ENCODE measurements at places on chromosomes 2 and 18.

DNA sequence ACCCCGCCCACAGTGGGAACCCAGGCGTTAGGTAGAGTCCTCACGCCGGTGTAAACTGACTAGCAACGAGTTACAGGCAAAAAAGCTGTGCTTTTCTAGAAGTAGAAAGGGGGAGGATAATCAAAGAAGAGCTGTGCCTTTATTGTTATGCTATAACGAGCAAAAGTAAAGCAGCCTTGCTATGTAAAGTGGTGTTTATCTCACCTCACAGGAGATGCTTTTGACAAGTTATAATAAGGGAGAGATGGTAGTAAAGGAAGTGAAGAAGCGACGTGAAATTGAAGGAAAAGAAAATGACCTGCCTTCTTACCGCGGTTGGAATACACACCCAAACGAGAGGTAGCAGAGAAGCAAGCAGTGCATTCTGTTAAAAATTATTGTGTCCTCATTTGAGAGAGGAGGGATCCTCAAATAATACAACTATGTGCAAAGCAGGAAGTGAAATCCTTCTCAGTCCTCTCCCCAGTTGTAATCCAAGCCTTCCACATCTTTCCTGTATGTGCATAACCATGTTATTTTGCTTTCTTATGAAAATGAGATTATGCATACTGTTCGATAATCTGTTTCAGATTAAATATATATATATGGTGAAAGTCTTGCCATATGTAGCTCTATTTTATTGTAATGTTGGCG lies 962 bp downstream of the TANK start:
- peak; percentile 34 for DNase-seq

- DNase-seq = no peak
These were observed 2.6 kb upstream of the ZFP36L2 start for GRCh38 chr2:43228756-43229659.

- no peak for DNase-seq
These were observed 124.7 kb downstream of the PPP1R1C start for GRCh38 chr2:182110347-182110746.

DNA sequence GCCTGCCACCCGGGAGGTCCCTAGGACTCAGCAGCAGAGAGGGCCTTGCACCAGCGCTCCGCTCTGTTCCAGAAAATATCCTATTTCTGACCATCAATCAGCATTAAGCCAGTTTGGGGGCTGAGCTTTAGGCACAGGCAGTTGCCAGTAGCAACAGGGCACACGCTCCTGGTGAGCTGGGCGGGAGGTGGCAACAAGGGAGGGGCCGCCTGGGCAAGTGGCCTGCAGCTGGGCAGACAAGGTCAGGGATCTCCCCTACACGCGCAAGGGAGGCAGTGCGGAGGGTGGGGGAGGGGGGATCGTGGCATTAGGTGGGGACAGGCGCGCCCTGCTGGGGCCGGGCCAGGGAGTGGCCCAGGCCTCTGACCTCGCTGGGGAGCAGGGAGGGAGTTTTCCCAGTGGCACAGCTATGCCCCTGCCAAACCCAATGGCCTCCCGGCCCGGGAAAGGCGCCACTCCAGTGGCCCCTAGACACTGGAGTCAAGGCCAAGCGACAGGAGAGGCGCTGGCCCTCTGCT lies 302.8 kb downstream of the NCKAP5 start:
- no peak for DNase-seq

DNA sequence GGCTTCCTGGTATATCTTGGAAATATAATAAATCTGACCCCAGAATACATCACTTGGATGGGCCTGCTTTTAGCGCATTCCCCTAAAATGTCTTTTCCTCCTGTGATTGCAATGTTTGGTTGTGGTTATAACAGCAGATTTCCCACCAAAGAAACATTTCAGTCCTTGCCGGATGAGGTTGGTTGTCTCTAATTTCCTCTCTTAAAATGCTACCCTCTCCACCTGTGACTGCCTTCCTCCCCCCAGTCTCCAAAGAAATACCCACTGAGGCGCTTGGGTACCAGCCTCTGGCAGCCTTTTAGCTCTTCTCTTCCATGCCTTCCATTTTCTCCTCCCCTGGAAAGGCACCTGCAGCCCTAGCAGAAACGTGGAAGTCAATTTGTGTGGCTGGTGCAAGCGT lies 102.1 kb upstream of the SIX3 start:
- DNase-seq = no peak

DNA sequence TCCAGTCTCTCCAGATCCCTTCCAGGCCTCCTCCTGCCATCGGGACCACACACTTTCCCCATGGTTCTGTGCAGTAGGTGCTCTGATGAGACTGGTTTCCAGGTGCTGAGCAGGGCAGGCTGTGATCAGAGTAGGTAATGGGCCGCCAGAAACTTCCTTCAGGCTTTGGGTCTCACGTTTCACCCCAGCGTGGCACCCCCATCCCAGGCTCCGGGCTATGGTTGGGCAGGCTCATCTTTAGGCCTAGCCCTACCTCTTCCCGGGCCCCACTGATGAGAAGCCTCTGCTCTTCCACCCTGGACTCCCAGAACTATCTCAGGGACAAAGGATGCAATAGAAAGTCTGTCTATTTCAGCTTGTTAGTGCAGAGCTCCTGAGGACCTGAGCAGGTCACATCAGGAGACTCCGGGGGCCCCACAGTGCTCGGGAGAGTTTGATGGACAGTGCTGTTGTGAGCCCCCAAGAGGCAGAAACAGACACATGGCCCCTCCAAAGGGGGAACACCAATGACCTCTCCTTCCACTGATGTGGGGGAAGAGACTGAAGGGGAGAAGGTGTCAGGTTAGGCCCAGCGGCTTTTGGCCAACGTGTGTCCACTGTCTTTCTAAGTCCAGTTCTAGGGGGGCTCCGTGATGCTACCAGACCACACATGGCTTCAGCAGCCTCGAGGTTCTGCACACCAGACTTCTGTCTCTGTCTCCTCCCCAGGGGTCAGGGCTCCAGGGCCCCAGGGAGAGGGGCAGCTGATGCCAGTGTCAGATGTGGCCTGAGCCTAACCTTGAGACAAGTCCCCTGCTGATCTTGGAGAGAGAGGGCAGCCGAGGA lies 5.8 kb upstream of the PROM2 start:
- peak; percentile 5 for DNase-seq

- no peak for DNase-seq
These were observed 245.1 kb downstream of the LRRTM1 start for GRCh38 chr2:80059447-80059846.

GRCh38 chr18:8984131-8984721 lies 118.3 kb upstream of the NDUFV2 start:
- no peak for DNase-seq

- DNase-seq = no peak
These were observed 65.3 kb downstream of the WDPCP start for GRCh38 chr2:63522950-63523349.

DNA sequence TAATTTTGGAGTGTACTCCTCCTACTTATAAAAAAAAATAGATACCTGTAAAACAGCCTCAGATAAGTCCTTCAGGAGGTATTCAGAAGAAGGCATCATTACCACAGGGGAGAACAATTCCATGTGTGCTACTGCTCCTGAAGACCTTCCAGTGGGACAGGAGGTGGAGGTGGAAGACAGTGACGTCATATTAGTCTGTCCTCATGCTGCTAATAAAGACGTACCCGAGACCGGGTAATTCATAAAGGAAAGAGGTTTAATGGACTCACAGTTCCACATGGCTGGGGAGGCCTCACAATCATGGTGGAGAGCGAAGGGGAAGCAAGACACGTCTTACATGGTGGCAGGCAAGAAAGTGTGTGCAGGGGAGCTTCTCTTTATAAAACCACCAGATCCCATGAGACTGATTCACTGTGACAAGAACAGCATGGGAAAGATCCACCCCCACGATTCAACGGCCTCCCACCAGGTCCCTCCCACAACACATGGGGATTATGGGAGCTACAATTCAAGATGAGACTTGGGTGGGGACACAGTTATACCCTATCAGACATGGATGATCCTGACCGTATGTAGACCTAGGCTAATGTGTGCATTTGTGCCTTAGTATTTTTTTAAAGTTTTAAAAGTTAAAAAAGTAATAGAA lies 98.4 kb downstream of the NDUFA10 start:
- DNase-seq = no peak

- DNase-seq = no peak
These were observed 104.2 kb upstream of the SH3BP4 start for GRCh38 chr2:234847639-234848038.

DNA sequence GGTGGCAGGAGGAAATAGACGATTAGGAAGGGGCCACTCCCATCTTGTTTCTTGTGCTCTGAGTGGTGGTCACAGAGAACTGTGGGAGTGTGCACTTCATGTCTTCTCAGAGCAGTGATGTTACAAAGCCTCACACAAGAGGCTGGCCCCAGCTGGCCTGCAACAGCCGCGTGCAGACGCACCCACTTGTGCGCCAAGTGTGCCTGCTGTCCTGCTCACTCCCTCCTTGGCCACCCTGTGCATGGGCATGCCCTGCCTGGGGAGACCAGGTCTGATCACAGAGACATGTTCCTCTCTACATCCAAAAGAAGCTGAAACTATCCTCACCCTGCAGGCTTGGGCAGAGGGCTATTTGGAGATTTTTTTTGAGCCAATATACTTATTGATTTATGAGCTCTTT lies 108.4 kb downstream of the MRO start:
- DNase-seq = no peak

DNA sequence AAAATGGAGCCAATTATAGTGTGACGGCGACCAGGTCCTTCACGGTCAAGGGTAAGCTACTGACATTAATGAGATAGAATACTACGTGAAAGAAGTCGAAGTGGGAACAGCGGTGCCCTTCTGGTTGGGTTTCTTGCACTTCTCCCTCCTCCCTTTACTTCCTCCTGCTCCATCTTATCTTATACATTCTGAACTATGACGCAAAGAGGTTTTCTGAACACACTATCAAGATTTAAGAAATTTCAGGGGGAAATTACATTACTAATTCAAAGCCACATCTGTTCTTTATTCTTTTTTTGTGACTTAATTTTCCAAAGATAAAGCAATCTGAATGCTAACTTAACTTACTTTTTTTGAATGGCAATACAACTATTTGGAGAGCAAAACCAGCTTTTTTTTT lies 14.8 kb upstream of the IL18R1 start:
- DNase-seq = no peak

DNA sequence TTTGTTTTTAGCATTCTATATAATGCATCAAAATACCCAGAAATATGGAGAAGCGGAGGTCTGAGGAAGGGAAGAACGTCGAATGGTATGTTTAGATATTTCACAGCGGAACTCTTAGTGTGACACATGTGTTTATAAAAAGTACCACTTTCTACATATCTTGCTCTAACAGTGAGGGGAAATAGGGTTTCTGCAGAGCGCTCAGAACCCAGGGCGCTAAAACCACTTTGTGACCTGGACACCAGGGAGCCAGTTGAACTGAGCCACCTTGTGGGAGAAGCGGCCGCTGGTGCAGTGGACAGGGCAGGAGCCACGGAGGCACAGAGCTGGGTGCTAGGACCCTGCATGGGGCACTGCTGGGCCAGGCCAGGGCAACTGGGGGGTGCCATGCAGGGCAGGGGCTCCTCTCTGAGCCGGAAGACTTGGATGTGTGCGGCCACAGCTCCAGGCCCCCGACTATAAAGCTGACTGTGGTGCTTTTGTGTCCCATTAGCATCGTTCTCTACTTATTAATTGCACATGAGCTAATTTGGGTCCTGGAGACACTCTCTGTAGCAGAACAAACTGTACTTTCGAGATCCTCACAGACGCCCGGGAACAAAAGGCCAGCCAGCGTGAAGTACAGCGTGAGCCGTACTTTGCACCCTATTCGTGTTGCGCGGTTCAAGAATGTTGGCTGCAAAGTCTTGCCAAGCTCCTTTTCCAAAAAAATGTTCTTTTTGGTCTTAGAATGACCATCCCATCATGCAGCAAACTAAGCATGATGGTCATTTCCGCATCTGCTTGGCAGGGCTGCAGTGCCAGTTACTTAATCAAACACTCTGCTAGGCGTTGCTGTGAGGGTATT lies 151.9 kb upstream of the ALKAL2 start:
- no peak for DNase-seq

DNA sequence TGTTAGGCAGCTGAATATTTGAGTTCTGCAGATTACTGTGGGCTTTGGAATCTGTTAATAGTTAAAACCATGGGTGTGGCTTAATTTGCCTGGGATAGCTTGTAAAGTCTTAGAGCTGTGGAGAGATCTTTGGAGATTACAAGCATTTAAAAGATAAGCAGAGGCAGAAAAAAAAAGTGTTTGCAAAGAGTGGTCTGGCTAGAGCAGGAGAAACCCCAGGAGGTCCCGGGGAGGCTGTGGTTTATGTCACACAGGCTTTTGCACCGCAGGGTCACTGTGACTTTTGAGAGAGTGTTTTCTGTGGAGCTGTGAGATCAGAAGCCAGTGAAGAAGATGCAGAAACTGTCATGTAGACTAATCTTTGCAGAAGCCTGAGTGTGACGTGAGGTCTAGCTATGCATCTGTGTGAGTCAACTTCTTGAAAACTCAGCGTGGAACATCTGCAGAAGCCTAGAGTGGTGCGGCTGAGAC lies 49.0 kb downstream of the SETBP1 start:
- DNase-seq = no peak

DNA sequence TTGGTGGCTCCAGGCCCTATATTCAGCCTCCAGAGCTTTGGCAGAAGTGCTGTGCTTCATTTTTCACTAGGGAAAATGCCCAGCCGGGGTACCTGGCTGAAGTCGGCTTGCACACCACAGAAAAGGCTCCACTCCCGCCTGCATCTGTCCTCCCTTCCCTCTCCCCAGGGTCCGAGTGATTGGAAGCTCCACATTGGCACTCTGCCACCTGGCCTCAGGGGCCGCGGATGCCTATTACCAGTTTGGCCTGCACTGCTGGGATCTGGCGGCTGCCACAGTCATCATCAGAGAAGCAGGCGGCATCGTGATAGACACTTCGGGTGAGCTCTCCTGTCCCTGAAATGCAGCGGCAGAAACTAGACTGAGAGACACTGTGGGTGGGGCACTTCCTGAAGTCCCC lies 47.4 kb downstream of the IMPA2 start:
- DNase-seq = no peak

DNA sequence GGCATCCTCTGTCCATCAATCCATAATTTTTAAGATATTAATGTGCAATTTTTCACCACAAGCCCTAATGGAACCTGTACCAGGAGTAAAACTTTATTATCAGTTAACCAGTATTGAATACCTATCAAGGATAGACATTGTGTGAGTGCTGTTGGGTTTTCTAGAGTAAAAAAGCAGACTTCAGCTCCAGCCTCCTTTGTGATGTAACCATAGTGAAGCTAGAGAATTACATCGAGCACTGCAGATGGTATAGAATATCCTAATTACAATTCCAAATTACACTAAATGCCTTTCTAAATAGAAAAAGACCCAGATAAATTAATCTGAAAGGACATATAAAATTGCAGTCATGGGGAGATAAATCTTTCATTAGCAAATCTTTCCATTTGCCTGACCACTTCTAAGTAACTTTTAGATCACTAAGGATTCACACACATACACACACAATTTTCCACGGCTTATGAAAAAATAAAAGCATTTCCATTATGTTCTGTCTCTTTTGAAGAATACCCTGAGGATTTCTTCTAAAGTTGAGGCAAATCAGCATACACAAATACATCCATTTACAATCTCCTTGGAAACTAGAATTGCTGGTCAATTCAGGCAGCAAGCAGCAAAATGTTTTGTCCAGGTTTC lies 117.1 kb upstream of the TANK start:
- DNase-seq = no peak

DNA sequence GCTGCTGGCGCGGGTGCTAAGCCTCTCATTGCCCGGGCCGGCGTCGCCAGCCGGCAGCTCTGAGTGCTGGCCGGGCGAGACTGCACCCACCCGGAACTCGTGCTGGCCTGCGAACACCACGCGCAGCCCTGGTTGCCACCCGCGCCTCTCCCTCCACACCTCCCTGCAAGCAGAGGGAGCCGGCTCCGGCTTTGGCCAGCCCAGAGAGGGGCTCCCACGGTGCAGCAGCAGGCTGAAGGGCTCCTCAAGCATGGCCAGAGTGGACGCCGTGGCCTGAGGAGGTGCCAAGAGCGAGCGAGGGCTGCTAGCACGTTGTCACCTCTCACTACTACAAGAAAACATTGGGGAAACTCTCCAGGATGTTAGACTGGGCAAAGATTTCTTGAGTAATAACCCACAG lies 98.6 kb downstream of the SPIRE1 start:
- DNase-seq = no peak
